ENCODE measurements at places on chromosomes 4 and X. TPM values are rescaled to one million over a fixed set of nuclear protein-coding genes. Genes with fewer than 3 reads are reported as not detected.

DNA sequence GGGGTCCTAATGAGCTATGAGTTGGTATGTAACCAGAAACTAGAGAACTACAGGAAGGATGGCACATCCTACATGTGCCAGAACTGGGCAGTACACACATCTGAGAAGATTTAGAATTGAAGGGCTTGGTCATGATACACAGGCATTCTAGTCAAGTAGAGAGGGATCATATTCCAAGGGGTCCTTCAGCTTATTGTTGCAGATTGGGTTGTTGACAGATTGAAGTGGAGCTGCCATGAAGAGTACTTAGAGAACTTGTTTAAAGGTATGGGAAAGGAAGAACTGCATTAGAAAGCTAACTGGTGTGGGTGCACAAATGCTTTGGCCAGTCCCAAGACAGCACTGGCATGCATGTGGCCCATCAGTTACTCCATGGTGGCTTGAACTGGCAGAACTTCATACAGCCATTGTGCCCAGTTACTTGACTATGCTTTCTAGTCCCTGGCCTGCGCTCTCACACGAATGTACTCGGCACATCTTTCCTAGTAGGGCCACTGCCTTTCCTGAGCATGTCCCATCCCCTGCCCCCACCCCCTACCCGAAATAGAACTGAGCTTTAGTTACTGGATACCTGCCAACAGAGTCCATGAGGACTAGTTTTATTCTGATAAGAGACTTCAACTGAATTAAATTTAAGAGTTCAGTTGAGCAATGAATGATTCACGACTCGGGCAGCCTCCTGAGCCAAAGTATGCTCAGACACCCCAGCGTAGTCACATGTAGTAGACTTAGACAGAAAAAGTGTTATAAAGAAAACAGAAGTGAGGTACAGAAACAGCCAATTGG is 64.0 kb downstream of the CCNG2 start:
- DNase-seq: no peak

GRCh38 chr4:88189881-88190585 is 31.6 kb upstream of the ABCG2 start:
- peak; percentile 50 for DNase-seq

DNA sequence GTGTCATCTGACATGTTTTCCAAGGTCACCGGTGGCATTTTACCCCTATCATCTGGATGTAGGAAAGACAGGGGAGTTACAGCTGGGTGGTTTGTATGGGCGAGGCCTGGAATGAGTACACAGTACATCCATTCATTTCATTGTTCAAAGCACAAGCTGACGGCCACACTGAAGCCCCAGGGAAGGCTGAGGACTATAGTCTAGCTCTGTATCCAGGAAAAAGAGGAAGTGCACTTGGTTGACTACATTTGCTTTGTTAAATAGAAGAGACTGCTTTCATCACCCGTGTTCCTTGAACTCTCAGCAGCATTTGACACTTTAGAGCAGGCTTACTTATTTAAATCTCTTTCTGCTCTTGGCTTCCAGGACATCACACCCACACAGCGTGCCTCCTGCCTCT is 1041.0 kb upstream of the TENM3 start:
- DNase-seq: no peak

DNA sequence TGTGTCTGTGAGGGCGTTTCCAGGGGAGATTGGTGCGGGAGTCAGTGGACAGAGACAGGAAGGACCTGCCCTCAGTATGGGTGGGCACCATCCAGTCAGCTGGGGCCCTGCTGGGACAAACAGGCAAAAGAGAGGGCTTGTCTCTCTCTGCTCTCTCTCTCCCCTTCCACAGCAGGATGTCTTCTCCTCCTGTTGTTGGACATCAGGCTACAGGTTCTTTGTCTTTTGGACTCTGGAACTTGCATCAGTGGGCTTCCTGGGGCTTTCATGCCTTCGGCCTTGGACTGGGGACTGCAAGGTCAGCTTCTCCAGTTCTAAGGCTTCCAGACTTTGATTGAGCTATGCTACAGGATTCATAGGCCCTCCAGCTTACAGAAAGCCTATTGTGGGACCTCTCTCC is 59.6 kb downstream of the ADGRA3 start:
- DNase-seq: no peak

DNA sequence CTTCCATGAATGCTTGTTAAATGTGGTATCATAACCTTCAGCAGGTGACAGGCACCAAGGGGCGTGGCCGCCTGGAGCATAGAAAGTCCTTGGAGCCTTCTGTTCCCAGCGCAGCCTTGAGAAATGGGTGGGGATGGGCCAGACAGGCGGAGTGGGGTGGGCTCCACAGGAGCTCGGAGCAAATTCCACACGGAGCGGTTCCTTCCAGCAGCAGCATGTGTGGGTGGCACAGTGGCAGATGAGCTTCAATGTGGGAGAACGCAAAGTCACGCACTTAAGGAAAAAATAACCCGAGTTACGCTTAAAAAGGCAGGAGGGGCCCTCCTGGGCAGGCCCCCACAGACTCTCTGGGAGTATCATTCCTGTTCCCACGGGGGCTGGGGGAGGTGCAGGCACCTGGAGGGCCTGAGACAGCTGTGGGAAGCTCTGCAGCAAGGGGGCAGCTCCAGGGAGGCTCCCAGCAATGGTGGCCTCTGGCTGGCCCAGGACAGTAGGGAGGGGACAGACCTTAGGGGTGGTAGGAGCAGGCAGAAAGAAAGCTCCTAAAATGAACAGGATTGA is 15.3 kb downstream of the TMEM271 start:
- no peak for DNase-seq

DNA sequence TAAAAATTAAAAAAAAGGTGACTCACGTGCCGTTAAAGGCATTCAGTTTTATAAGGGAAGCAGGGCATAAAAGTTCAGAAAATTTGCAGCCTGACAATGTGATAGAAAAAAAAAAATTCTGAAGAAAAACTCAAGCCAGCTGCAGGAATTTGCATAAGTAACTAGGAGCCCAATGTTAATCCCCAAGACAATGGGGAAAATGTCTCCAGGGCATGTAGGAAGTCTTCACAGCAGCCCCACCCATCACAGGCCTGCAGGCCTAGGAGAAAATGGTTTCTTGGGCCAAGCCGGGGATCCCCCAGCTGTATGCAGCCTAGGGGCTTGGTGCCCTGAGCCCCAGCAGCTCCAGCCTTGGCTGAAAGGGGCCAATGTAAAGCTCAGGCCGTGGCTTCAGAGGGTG is 31.2 kb downstream of the CHM start:
- DNase-seq: no peak

IL1RAPL1 gene
- not detected for total RNA-seq

KCTD8 gene
- total RNA-seq: not detected

FRMD7 gene
- not detected for total RNA-seq
